Omental fat pad (tissue), 4 donors: ENCODE measurements at places on chromosomes 16 and 17. TPM values are rescaled to one million over a fixed set of nuclear protein-coding genes. Genes with fewer than 3 reads are reported as not detected.
A peak's percentile ranks its signal among the peaks of the same experiment; 100 is the strongest.

Gene ELMO3
- 4.2 TPM for total RNA-seq

DNA sequence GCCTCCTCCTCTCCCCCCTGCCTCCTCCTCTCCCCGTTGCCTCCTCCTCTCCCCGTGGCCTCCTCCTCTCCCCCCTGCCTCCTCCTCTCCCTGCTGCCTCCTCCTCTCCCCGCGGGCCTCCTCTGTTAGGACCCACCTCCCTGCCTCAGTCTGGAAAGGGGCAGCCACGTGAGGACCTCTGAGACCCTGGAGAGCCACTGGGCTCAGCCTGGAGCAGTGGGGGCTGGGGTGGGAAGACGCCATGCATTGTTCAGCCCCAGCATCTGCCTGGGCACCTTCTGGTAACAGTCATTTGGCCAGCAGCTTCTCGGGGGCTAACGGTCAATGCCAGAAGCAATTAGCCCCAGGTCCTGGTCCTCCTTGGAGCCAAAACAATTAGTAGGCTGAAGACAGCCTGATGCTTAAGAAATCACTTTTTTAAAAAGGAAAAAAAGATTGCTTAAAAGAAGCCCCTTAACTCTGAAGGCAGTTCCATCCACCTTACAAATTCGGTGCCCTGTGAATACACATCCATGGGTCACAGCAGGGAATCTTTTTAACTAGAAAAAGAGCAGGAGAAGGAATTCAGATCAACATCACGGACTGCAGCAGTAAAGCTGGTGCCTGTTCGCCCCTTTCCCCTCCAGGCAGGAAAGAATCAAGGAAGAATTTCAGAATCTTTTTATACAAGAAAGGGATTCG, 29.8 kb downstream of the NXN start:
- DNase-seq, result no peak

GRCh38 chr16:31141489-31142108, 6.1 kb upstream of the PRSS8 start:
- no peak for DNase-seq

DNA sequence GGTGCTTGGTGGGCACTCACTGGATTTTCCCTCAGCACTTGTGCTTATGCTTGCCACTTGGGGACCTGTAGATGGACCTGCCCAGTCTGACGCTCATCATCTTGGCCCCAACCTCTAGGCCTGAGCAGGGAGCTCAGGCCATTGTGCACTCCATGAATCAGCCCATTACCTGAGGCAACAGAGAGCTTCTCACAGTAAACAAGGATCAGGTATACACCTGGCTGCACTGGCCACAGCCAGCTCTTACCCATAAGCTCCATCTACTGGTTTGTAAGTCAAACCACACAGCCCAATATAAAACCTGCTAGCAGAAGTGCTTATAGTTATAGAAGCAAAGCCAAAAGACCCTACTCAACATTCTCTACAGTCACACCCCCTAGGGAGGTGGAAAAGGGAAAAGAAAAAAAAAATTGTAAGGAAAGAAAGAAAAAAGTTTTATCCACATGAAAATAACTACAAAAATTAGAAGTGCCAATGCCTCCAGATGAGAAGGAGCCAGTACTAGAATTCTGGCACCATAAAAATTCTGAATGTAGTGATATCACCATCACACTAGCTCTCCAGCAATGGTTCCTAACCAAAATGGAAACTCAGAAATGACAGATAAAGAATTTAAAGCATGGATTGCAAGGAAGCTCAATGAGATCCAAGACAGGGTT, 87.8 kb upstream of the CDH5 start:
- DNase-seq, result no peak

Gene C17orf113
- 0.25 TPM for total RNA-seq

Gene DRC7
- total RNA-seq, result not detected

DNA sequence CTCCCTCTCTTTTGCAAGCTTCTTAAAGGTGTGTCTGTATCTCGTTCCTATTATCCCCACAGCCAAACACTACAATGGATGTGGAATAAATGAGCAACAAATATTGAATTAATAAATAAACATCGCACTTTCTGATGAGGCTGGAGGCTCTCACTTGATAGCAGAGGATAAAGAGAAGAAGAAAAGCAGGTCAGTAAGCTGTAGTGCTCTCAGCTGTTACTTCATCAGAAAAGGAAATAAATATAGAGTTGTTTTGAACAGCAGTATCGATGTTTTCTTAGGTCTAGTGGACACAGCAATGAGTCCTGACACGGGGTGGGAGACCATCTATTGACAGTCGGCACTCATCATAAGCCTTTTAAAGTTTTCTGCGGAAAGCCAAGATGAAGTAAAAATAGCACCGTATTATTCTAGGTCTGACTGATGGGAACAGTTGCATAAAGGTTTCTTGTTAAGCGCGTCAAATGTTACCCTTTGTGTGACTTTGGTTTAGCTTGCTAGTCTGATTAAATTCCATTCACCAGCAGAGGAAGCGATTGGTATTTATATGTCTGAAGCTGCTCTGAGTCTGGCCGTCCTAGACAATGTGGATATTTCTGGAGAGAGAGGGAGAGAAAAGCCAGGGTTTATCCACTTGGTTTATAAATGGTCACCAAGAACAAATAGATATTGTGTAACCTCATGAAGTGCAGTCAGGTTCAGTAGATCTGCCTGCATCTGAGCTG, 646.1 kb downstream of the CDH11 start:
- DNase-seq, result no peak

- no peak for DNase-seq
These were observed 98.1 kb upstream of the SEC14L1 start for GRCh38 chr17:77042476-77043231.

DNA sequence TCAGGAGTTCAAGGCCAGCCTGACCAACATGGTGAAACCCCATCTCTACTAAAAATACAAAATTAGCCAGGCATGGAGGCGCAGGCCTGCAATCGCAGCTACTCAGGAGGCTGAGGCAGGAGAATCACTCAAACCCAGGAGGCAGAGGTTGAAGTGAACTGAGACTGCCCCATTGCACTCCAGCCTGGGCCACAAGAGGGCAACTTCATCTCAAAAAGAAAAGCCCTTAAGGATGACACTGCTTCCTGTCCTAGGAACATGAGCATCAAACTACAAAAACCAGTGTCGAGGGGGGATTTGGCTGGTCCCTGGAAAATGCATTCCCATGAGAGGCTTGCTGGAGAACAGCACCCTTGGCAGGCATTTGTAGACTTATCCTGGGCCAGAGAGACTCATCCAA, 449.5 kb upstream of the PSMD7 start:
- no peak for DNase-seq

- DNase-seq, result no peak
These were observed 22.0 kb upstream of the TACO1 start for GRCh38 chr17:63578769-63579111.

DNA sequence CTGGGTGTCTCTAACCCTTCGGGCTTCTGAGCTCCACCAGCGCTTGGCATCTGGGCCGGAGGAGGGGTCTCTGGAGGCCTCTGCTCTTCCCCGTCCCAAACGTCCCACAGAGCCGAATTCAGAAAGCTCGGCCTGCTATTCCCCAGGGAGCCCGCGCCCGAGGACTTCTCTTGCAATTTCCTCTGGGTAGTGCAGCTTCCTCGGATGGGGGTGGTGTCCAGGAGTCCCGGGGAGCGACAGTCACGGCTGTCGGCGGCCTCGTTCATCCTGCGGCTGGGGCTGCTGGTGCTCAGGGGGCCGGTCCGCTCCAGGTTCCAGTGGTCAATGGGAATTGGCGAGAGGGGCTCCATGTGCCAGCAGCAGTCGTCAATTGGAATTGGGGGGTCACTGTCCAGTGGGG, 11.8 kb upstream of the NLRC3 start:
- no peak for DNase-seq

GRCh38 chr16:22618842-22619241, 108.2 kb downstream of the NPIPB5 start:
- DNase-seq, result no peak

DNA sequence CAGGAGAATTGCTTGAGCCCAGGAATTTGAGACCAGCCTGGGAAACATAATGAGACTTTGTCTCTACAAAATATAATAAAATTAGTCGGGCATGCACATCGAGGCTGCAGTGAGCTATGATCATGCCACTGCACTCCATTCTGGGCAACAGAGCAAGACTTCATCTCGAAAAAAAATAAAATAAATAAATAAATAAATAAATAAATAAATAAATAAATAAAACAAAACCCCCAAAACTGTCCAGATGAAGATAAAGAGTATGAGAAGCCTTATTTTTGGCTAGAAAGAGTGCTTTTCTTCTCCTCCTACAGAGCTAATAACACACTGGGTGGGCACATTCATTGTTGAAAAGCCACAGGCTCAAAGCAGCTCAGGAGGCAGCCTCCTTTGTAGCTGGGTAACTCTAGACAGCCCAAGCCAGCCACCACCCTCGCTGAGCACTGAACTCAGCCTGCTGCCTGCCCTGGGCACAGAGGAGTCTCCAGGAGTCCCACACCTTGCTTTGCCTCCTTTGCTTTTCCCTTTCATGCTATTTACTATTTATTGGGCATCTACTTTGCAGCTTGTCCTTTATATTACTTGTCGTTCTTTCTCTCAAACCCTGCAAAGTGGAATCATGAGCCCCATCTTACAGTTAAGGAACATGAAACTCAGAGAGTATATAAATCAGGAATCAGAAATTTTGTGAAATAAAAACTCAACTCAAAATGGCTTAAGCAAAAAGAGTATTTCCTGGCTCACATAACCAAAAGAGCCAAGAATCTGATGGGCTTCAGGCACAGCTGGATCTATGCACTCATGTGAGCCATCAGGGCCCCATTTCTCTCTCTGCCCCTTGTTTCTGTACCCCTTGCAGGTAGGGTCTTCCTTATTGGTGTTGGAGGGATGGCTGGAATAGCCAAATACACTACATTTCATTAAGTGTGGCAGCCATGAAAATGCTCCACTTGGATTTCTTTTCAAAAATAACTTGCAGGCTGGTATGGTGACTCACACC, 18.1 kb upstream of the C16orf87 start:
- DNase-seq, result no peak

Gene CD300LB
- 1.0 TPM for total RNA-seq

DNA sequence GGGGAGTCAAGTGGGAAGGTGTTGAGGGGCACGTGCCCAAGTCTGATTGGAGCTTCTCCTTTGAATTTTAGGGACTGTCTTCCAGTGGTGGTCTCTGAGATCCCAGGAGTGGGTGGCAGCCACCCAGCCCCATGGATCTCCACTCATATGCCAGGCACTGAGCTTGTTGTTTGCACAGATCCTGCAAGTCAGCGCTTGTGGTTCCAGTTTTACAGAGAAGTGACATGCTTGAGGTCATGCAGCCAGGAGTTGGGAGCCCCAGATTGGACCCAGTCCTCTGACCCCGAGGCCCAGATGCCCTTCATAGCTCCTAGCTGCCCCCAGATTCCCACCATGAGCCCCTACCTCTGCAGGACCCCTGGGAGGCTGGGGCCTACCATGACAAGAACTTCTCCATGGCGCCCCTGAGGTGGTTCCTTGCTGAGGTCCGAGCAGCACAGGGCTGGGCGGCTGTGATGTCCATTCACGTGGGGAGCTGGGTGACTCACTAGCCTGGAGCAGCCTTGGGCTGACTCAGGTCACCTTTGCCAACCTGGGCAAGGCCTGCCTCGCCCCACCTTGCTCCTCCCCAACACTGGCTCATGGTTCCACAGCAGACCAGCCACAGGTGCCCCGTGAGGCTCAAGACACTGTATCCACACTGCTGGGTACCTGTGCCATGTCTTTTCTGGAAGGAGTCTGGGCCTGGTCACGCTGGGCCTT, 47.4 kb downstream of the RAI1 start:
- DNase-seq, result no peak

DNA sequence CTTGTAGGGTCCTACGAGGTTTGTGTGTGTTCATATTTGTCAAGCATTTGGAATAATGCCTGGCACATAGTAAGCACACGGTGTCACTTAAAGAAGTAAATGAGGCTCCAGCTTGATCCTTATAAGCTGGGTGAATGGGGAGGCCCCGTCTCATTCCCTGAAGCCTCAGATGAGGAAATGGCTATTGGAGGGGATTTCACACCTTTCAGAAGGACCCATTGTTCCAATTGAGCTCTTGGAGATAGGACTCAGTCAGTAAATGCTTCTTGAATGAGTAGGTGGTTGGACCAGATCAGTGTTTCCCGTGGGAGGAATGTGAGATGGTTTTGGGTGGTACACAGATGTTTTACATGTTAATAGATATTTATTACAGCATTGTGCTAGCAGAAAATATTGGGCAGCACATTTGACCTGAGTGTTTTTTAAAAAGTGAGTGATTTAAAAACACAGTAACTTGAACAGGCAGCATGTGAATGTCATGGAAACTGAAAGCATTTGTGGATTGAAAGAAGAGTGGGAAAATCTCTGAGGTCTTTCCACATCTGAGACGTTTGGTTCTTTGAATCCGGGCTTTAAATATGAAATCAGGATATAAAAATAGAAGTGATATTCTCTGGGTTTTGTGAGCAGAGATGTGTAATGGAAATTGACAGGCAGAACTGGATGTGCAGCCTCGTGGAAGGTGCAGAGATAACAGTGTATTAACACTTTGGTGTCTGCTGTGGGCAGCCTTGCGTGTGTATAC, 36.4 kb upstream of the ARHGAP17 start:
- DNase-seq, result no peak

Gene PYY
- not detected for total RNA-seq

DNA sequence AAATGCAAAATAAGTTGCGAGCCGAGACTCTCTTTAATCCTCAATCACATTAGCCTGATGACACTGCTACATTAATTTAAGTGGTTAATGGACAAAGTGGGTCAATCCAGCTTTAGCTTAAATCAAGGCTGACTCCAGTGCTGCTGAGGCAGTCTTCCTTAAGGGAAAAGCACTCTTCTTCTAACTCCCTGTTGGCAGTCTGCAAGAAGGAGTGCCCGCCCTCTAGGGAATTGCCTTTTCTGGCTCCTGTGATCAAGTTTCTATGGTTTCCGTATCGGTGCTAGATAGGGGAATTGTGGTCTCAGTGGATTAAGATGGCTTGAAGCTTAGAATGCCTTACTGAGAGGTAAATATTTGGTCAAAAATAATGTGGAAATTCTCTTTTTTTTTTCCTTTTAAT, 41.0 kb downstream of the HS3ST3B1 start:
- no peak for DNase-seq

DNA sequence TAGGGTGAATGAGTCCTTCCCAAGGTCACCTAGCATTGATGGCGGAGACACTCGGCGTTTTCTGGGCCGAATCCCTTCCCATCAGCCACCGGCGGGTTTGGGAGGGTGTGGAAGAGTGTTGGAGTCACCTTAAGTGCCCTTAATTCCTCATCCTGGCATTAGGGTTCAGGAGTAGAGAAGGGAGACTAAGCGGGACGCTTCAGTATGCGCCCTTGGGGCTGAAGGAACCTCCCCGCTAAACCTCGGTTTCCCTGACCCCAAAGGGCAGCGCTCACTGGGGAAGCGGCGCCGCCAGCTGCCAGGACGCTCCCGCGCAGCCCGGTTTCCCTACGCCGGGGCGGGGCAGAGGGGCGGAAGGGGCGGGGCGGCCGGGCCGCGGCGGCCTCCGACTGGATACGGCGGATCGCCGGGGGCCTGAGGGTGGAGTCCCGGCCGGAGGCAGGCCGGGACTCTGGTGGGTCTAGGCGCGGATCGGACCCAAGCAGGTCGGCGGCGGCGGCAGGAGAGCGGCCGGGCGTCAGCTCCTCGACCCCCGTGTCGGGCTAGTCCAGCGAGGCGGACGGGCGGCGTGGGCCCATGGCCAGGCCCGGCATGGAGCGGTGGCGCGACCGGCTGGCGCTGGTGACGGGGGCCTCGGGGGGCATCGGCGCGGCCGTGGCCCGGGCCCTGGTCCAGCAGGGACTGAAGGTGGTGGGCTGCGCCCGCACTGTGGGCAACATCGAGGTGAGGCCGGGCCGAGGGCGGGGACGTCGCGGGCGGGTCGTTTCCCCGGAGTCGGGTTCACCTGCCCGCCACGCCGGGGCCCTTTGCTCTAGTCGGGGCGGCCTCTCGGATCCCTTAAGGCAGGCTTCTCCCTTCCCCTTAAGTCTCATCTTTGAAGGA, at the start of gene DHRS11:
Gene DHRS11, plus strand, starts transcription at position 446 of the 882 bp plus-strand sequence. Its CDS starts 131 bp downstream, at position 577.
- DNase-seq, result peak; percentile 47

- no peak for DNase-seq
These were observed 3.6 kb upstream of the XAF1 start for GRCh38 chr17:6752068-6752909.

Gene MSLN
- 172 TPM for total RNA-seq
